Adrenal gland (tissue), 19 donors: ENCODE measurements at places on chromosomes 3 and 15. TPM values are rescaled to one million over a fixed set of nuclear protein-coding genes. Genes with fewer than 3 reads are reported as not detected.

DNA sequence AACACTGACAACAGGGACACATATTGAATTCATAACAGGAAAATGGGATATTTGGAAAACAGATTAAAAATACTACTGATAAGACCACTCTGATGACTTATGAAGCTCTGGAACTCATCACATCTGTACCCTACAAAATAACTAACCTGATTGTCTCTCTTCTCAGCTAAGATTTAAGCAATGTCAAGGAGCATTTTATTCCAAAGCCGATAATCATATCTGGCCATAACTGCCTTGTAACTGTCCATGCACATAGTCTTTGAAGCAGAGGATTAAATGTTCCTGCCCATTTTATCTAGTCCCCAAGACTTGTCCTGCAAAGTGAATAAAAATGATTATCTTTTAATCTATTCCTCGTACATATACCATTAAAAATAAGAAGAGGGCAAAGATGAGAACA lies 234.1 kb downstream of the STAG1 start:
- peaks cover 35% of the 10 kb centered on the region for H3K4me1 ChIP-seq
- no peaks in the 10 kb centered on the region for H3K36me3 ChIP-seq
- no peak overlapping the region for H3K4me3 ChIP-seq

Gene A4GNT
- total RNA-seq, result not detected

Gene IQCF6
- not detected for total RNA-seq

Gene MST1R
- not detected for total RNA-seq

- no peaks in the 10 kb centered on the region for H3K4me1 ChIP-seq
- no peaks in the 10 kb centered on the region for H3K27me3 ChIP-seq
- no peak overlapping the region for H3K27ac ChIP-seq
- no peak for DNase-seq
Observed at GRCh38 chr3:116749388-116749787, 39.8 kb downstream of the TUSC7 start.

- DNase-seq, result no peak
- no peaks in the 10 kb centered on the region for H3K27me3 ChIP-seq
- no peaks in the 10 kb centered on the region for H3K36me3 ChIP-seq
- no peak overlapping the region for H3K4me3 ChIP-seq
- no peak overlapping the region for H3K27ac ChIP-seq
- H3K4me1 ChIP-seq, result no peaks in the 10 kb centered on the region
Observed at GRCh38 chr15:58604455-58604923, 145.0 kb downstream of the ADAM10 start.

- no peaks in the 10 kb centered on the region for H3K27me3 ChIP-seq
- no peak for DNase-seq
- H3K4me3 ChIP-seq, result no peak overlapping the region
- H3K36me3 ChIP-seq, result no peaks in the 10 kb centered on the region
- no peaks in the 10 kb centered on the region for H3K4me1 ChIP-seq
- no peak overlapping the region for H3K27ac ChIP-seq
Observed at GRCh38 chr3:17877299-17877698, 134.9 kb upstream of the TBC1D5 start.

DNA sequence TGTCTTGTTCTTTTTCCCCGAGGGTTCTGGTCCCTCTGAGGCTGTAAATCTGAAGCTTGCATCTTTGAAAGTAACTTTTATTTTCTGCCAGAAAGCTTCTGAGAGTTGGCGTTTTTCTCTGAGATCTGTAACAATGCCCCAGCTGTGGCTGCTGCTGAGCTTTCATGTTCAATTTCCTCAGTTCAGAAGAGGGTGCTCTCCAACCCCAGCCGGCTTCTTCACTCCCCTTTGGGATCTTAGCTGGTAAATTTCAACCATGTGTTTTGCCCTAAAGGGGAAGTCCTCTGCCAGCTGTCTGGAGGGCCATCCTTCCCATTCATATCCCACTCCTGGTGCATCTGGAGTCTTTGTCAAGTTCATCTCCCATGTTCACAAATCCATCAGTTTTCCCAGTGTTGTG lies 18.3 kb upstream of the CFAP100 start:
- no peak for DNase-seq
- H3K27ac ChIP-seq, result no peak overlapping the region
- H3K4me3 ChIP-seq, result no peak overlapping the region
- no peaks in the 10 kb centered on the region for H3K4me1 ChIP-seq

Gene GABPB1
- 13.6 TPM for total RNA-seq

GRCh38 chr15:75114327-75114726 lies 87.4 kb upstream of the C15orf39 start:
- no peak overlapping the region for H3K4me3 ChIP-seq
- no peak overlapping the region for H3K27ac ChIP-seq
- peaks cover 3% of the 10 kb centered on the region for H3K4me1 ChIP-seq
- DNase-seq, result no peak
- H3K27me3 ChIP-seq, result no peaks in the 10 kb centered on the region

- peaks cover 4% of the 10 kb centered on the region for H3K4me1 ChIP-seq
- no peaks in the 10 kb centered on the region for H3K27me3 ChIP-seq
- H3K36me3 ChIP-seq, result no peaks in the 10 kb centered on the region
- H3K27ac ChIP-seq, result no peak overlapping the region
- no peak for DNase-seq
Observed at GRCh38 chr3:69332934-69333333, 53.0 kb downstream of the FRMD4B start.

DNA sequence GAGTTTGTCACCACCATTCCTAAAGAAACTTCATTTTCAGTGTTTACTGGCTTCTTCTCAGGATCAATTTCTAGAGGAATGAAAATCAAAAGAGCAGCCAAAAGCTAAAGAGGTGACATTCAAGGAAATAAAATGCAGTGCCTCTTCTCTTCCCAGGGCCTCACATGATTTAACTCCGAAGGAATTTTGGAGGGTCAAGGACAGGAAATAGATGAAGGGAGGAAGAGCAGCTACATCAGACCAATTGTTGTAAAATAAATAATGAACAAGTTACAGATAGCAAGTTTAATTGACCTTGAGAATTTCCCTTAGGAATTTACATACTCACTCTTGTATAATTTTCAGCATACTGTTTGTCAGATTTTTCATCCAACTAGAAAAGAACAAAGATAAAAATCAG lies 78.1 kb downstream of the LRRFIP2 start:
- DNase-seq, result no peak
- H3K4me3 ChIP-seq, result no peak overlapping the region
- no peaks in the 10 kb centered on the region for H3K36me3 ChIP-seq
- peaks cover 14% of the 10 kb centered on the region for H3K4me1 ChIP-seq
- no peaks in the 10 kb centered on the region for H3K27me3 ChIP-seq

GRCh38 chr15:51629612-51630011 lies 7.0 kb upstream of the DMXL2 start:
- no peaks in the 10 kb centered on the region for H3K4me1 ChIP-seq
- DNase-seq, result no peak
- no peak overlapping the region for H3K27ac ChIP-seq
- H3K27me3 ChIP-seq, result no peaks in the 10 kb centered on the region
- H3K4me3 ChIP-seq, result no peak overlapping the region

Gene MUC13
- total RNA-seq, result 1.5 TPM

DNA sequence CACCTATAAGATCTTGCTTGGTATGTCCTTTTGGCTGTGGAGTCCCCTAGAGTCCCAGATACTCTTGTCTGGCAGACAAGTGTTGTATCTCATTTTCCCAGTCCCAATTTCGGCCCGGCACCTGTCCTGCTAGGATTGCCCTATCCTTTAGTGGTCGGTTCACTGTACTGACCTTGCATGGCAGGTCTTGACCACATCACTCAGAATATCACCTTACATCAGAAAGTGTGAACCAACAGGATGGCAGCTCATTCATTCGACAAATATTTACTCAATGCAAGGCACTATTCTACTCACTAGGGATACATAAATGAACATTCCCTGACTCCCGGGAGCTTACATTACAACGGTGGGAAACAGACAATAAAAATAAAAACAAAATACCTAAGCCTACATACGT lies 5.7 kb upstream of the CCDC80 start:
- H3K36me3 ChIP-seq, result no peaks in the 10 kb centered on the region
- peaks cover 3% of the 10 kb centered on the region for H3K27me3 ChIP-seq
- DNase-seq, result no peak
- H3K4me3 ChIP-seq, result no peak overlapping the region
- H3K27ac ChIP-seq, result no peak overlapping the region

DNA sequence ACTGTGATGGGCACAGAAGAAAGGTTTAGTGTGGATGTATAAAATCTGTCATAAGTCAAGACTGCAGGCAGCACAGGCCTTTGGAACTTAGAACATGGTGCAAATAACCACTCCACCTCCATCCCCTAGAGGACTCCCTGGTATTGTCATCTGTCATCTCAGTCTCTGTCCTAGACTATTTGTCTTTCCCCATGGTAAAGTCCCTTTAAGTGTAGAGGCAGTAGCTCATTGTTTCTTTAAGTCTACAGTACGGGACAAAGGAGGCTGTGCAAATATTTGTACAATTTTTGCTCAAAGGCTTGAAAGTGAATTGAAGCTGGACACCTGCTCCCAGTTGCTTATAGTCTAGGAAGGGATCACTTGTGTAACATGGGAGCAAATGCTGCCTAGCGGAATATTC lies 3.2 kb upstream of the PXYLP1 start:
- DNase-seq, result no peak
- no peak overlapping the region for H3K4me3 ChIP-seq
- no peak overlapping the region for H3K27ac ChIP-seq
- H3K27me3 ChIP-seq, result no peaks in the 10 kb centered on the region

Gene ARPIN
- 17.8 TPM for total RNA-seq

Gene ROBO1
- total RNA-seq, result 38.8 TPM
